ENCODE measurements at places on chromosomes 2 and 18.

- peak; percentile 65 for DNase-seq
Observed at GRCh38 chr18:26655525-26656430, 107.4 kb upstream of the KCTD1 start.

DNA sequence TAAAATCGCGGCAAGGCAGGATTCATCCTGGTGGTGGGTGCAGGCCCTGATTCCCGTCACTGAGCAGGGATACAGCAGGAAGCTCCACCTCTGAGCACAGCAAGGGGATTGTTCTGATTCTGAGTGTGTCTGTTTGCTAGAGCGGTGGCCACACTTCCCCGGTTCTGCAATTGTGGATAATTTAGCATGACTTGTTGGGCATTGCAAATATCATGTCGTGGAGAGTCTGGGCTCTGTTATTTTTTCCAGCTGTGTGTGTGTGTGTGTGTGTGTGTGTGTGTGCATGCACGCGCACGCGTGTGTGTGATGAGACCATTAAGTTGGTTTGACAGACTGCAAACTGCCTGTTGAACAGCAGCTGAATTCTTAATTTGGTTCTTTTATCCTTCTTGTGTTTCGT, 4.1 kb upstream of the TMEM18 start:
- DNase-seq, result no peak

DNA sequence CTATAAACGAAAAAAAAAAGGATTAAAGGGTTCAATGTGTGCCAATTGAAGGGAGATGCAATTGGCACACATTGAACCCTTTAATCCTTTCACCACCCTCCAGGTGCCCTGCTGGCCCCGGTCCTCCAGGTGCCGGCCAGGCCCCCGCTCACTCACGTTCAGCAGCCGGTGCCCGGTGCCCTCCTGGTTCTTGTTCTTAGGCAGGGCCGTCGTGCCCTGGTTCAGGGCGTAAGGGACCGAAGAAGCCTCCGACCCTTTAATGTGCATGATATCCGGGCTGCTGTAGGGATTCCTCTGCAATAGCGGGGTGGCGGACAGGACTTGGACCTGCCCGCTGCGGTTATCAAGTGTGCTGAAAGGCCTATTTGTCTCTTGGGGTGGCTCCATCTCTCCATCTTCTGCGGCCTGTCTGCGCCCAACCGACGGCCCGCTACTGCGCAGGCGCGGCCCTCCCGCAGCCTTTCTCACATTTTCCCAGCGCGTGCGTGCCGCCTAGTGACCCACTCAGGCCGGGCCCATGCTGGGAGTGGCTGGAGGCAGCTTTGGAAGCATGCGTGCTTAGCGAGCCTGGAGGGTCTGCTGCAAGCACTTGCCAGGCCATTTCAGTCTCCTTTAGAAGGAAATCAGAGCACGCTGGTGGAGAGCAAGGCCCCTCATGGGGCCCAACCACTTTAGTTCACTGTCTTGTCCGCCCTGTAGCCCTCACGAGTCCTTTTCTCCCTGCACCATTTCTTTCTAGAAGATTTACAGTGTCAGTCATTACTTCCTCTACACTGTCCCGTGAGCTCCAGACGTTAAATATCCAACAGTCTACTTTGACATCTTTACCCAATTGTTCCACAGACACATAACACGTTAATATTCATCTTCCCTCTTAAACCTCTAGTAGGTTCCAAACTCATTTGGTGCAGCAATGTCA, 24.3 kb downstream of the TMEM237 start:
- peak; percentile 92 for DNase-seq

DNA sequence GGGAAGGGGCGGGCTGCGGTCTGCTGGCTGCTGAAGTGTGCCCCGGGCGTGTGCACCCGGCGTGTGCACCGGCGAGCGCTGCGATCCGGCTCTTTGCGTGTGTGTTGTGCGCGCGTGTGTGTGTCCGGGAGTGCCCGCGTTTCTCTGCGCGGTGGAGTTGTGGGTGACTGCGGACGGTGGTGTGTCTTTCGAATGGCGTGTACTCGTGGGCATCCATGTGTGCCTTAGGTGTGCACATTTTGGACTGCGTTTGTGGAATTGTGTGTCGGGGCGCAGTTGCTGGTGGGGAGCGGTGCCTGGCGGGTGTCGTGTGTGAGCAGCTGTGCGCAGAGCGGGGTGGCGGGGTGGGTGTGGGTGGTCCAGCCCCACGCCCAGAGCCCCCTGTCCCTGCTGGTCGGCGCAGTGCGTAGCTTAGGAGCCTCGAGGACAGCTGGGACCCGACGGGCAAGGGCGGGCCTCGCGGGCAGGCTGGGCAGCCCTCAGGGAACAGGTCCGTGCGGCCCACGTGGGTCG, 533 bp downstream of the HPCAL1 start:
- DNase-seq, result no peak

DNA sequence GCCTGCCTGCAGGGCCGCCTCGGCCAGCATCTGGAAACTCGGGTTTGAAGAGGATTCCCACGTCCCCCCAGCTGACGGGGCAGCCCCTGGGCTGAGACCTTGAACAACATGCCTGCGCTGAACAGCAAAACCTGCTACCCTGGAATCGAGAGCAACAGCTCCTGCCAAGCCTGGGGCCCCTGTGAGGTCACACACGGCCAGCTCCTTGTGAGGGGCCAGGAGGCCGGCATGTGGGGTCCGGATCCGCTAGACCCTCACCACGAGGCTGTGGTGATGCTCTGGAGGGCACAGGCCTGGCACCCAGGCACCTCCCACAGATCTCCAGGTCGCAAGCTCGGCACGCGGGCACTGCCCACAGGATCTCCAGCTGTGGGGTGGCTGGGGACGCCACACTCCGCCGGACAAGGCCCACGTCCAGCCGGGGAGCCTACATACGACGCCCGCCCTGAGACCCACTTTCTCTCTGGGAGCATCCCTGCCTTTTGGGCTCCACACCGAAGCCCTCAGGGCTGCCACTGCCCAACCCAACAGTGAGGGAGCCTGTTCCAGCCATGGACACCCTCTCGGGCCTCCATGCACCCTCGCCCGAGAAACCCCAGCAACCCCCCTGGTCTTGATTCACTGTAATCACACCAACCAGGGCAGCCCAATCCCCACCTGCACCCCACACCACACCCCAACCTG, 34.1 kb downstream of the SLC66A2 start:
- no peak for DNase-seq
